ENCODE measurements at places on chromosomes 12 and 14.
A peak's percentile ranks its signal among the peaks of the same experiment; 100 is the strongest.

DNA sequence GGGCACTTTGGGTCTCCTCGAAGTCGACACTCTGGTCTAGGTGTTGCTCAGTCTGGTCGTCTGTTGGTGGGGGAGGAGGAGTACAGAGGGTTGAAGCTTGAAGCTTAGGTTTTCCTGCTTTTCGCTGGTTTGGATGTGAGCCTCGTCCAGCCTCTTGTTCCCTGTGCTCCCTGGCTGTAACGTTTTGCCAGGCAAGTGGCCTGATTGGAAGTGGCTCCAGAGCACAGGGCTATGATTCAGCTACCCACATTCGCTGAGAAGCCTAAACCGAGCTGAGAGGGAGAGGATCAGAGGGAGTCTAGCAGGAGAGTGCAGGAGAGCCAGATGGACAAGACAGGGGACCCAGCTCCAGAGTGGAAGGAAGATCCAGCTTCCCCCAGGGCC, 6.1 kb downstream of the HOXC10 start:
- DNase-seq = no peak

DNA sequence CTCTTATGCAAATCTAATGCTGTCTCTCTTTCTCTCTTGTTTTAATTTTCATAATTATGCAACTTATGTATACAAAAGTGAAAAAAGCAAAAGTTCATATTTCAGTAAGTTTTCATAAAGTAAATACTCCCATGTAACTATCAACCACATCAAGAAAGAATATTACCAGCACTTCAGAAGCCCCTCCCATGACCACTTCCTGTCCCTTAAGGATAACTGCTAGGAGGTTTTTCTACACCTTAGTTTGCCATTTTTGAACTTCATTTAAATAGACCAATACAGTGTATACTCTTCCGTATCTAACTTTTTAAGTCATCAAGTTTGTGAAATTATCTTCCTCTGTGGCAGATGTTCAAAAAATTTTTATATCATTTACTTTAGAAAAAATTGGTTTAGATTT, 547 bp upstream of the OR4K15 start:
- peak; percentile 40 for DNase-seq

DNA sequence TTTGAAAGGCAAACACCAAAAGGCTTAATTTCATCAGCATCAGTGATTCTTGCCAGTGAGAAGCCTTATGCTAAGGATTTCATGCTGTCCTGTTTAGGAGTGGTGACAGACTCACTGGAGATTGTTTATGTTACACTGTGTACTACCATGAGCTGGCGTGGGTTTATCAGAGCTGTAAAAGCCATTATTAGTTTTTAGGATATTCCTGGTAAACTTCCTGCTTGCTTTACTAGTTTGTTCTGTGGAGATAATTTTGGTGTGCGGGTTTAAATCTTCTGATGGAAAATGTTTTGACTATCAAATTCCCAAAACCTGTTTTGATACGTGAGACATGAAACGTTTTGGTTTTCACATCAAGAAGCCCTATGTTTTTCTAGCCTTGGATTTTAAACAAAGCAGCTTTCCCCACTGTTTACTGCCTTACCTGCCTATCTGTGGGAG, 15.2 kb downstream of the PPFIBP1 start:
- DNase-seq = no peak

DNA sequence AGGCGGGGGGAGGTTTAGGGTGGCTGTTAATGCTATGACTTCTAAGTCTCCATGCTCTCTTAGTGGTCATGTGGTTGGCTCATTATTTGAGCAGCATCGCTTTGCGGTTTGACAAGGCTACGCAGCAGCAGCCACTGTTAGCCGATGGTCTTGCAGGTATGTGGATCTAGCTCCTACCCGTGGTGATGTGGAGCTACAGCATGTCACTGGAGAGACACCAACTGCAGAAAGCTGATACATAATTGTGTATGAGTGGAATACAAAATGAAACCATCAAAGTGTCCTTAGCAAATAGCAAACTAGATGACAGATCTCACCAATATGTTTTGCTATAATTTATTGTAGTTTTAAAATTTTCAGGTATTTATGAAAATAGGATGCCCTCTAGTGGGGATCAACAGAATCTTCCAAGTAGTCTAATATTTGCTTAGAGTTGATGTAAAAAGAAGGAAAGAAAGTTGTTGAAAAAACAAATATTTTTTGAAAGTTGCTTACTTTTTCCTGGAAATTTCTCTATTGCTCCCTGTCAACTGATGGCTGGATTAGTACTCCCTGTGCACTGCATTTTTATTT, 94.9 kb downstream of the NAV3 start:
- DNase-seq = no peak

GRCh38 chr14:58733451-58734208, 95.9 kb downstream of the DACT1 start:
- DNase-seq = no peak

DNA sequence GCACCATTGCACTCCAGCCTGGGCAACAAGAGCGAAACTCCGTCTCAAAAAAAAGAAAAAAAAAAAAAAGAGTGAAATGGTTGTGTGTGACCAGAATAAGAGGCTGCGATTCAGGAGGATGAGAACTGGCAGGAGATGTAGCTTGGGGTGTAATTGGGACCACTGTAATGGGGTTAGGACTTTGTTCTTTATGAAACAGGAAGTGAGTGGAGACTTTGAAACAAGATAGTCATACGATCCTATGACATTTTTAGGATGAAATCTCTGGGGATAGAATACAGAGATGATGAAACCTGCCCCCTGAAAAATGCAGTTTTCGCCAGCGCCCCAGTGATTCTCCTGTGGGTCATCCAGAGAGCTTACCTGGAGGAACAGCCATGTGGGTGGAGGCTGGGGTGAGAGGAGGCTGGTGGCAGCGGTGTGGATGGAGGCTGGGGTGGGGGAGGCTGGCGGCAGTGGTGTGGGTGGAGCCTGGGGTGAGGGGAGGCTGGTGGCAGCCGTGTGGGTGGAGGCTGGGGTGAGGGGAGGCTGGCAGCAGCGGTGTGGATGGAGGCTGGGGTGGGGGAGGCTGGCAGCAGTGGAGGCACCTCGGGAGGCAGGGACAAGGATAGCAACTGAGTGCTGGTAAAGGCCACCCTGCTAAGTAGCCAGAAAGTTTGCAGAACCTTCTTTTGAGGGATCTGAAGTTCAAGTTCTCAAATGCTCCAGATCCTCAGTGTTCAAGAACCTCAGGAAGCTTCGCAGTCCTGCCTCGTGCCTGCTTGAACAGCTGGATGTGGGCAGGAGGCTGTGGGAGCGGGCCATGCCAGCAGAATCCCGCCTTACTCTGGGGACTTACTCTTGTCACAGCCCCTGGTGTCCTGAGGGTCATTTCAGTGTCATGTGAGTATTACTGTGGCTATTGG, 20.2 kb downstream of the FBXL14 start:
- no peak for DNase-seq

DNA sequence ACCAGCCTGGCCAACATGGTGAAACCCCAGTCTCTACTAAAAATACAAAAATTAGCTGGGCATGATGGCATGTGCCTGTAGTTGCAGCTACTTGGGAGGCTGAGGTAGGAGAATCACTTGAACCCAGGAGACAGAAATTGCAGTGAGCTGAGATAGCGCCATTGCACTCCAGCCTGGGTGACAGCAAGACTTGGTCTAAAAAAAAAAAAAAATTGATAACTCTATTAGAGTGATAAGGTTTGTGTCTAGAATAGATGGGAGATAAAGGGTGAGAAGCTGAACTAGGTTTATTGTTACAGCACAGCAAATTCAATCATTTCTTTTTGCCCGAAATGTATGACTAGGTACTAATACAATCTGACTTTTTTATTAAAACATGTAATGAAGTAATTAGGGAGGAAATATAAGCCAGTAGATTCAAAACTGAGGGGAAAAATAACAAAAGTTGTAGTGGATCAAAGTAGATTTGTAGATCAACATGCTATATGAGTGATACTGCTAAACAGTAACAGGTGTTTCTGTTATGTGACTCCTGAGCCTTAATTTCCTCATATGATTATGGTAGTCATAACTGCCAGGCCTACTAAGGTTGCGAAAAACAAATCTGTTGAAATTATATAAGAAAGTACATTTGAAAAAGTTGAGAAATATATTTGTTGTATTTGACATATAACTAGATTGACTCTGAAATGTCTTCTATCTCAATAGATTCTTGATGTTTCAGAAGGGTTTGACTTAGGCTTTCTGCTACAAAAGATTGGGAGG, 83.6 kb downstream of the WNK1 start:
- DNase-seq = no peak

GRCh38 chr12:1801303-1801975, 18.9 kb upstream of the LRTM2 start:
- no peak for DNase-seq

DNA sequence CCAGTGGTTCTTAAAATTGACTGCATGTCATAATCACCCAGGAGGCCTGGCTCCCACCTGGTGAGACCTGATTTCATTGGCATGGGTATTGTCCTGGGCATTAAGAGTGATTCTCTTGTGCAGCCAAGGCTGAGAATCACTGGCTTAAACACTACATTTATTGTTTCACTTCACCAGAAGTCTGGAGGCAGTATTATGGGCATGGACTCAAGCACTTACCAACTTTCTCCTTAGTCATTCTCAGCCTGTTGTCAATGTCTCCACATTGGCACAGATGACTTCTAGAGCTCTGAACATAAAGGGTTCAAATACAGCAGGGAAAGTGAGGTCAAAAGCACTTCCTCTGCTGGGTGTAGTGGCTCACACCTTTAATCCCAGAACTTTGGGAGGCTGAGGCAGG, 25.6 kb upstream of the GCH1 start:
- DNase-seq = no peak

DNA sequence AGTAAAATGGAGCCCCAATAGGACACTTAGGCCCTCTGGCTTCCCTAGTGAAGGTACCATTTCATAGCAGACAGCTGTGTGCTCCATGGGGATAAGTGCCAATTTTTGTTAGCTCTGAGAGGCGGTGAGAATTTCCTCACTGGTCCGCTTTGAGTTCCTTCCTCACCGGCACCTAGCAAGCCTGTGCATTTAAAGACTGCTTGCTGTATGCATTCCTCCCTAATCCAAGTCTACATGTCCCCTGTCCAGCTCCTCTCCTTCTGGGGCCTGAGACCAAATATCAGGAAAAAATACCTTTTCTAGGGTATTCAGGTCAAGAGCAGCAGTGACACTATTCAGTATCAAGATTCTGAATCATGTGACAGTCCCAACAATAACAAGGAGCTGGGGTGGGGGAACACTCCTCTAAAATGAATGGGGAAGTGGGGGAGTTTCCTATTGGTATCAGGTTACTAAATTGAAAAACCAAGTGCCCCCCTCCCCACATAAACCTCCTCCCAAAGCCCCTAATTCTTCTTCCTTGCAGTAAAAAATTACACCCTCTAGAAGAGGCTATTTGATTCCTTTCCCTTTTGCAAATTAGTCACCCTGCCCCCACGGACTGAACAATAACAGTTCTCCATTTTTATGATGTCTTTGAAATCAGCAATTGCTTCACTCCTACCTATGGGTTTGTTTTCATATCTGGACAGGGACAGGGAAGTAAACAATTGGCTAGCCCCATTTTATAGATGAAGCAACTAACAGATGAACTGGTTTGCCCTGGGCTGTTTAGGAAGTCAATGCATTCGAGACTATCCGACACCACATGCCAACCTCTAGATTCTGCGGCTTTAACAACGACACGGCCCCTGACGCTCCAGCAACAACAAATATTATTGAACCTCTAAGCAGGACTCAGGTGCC, 28.9 kb downstream of the BCL11B start:
- DNase-seq = no peak

All from CD4-positive, alpha-beta T cell (primary cell).